Occipital lobe (tissue), 3 donors: ENCODE measurements at places on chromosomes 12 and 14.
A peak's percentile ranks its signal among the peaks of the same experiment; 100 is the strongest.

- no peak for DNase-seq
Observed at GRCh38 chr14:62126879-62127478, 364.8 kb downstream of the SNAPC1 start.

GRCh38 chr12:80193865-80194264 is 94.5 kb downstream of the OTOGL start:
- DNase-seq, result no peak

DNA sequence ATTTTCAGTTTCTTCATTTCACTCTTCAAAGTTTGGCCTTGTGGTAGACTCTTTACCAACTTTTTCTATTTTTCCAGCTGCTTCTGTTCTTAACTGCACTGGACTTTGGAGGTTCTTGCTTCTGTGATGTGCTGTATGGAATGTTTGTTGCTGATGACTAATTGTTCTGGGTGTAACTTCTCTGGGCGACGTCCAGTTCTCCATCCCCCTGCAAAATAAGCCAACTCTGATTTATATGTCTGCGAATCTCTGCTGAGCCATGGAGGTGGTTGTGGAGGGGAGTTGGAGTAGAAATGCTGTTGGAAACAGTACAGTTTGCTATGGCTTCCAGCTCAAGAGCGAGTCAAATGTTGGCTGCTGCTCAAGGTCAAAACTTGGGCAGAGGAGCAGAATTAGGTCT is 113.9 kb upstream of the DYRK2 start:
- no peak for DNase-seq

DNA sequence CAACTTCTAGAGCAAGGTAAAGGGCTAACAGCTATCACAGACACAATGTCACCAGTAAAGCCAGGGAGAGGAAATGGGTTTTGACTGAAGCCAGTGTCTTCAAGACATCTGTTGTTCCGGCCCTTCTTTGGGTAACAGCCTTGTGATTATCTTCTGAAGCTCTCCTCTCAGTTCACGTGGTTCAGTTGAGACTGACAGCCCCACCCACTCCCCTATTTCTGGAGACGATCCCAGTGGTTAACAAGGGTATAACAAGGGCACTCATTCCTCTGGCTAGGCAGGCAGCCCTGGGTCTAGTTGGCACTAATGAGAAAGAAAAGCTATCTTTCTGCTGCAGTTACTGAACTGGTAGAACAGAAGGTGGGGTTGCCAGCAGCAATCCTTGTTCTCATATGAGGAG is 6.9 kb downstream of the GNPTAB start:
- DNase-seq, result peak; percentile 25

DNA sequence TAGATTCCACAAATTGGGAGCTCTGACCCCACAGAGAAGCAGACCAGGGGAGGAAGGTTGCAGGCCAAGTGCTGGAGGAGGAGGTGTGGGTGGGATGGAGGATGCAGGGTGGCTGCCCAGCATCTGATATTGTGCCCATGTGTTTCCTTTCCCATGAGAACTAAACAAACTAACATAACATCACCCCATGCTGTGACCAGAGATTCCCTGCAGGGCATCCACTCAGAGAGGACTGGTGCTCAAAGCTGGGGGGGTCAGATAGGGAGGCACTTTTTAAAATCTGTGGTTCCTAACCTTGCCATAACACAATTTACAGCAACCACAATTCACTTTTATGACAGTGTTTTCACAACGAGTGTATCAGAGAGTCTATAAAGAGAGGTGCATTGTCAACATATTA is 1277.6 kb downstream of the AACS start:
- DNase-seq, result no peak

- peak; percentile 12 for DNase-seq
Observed at GRCh38 chr12:22971247-22971646, 346.3 kb downstream of the ETNK1 start.

DNA sequence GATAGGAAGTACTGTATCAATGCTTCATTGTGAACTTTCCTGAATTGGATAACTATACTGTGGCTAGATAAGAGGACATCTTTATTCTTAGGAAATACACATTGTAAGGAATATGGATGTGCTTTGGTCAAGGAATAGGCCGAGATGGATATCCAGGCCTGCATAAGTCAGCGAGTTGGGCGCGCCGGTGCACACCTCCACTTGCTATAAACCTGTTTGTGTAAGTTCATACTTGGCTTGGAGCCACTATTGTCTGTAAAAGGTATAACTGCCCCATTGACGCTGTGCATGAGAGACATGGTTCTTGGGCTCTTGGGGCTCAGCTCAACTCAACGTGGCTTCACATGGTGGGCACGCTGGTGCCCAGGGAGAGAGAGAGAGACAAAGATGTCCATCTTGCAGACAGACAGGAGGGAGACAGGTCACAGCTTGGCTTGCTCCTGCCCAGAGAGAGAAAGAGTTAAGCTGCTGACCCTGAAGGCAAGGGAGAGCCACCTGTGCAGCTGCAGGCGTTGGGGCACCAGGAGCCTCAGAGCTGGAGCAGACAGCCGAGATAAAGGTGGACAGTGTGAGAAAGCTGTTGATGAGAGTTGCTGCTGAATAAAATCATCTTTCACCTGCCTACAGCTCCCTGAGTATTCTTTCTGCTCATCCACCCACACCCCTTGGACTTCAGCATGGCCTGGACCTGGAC is 34.1 kb upstream of the COCH start:
- no peak for DNase-seq

GRCh38 chr12:118982984-118983761 is 1.8 kb downstream of the SRRM4 start:
- no peak for DNase-seq

DNA sequence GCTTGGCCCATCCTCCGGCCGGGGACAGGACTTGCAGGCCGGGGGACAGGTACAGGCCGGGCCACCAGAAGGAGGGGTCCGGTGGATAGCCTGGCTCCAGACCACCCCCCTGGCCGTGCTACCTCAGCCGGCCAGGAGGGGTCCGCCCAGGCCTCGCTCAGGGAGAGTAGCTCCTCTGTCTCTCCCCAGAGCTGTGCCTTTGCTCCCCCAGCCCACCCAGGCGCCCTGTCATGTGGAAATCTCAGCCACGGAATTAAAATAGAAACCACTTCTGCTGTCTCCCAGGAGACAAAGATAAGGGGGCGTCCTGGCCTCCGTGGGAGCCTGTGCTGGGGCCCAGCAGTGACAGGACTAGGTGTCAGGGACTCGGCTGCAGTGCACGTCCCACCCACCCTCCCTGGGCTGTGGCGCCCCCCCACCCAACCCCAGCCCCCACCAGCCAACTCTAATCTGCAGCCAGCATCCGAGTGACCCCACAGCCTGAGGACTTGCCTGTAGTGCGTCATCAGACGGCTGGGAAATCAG is 3.3 kb upstream of the CRIP2 start:
- DNase-seq, result no peak

DNA sequence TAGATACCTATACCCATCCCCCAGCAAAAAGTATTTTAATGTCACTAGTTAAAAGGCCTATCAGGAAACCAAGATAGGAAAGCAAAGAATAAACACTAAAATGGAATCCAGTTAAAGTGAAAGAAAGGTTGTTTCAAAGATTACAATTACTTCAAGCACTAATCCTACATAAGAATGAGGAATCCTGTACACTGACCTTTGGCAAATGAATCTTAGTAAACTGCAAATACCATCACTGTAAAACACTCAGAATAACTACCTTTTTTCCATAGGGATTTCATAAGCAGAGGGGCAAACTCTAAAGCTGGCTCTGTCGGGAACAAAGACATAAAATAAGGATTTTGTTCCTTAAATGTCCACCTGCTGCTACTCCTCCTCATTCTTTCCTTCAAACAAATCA is 25.9 kb downstream of the CEP83 start:
- DNase-seq, result no peak

GRCh38 chr12:51059086-51059485 is 11.0 kb downstream of the LETMD1 start:
- no peak for DNase-seq

- DNase-seq, result no peak
Observed at GRCh38 chr14:94372021-94372605, 16.3 kb downstream of the SERPINA1 start.

- no peak for DNase-seq
Observed at GRCh38 chr12:95881331-95881955, 22.7 kb downstream of the SNRPF start.

DNA sequence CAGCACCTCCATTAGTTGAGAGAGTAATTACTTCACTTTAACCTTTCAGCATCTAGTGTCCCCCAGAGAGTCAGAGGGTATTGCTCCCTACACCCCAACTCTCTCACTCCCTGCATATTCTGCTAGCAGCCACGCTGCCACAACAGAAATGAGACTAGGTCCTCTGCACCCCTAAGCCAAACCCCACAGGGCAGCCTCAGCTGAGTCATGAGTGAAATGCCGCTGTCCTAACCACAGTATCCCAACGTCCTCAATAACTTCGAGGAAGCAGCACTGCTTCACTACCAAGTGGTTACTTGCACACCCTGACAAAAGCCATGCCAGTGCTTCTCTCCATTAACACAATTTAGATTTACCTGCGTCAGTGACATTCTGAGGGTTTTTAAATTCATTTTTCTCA is 6.9 kb upstream of the LYZ start:
- no peak for DNase-seq

DNA sequence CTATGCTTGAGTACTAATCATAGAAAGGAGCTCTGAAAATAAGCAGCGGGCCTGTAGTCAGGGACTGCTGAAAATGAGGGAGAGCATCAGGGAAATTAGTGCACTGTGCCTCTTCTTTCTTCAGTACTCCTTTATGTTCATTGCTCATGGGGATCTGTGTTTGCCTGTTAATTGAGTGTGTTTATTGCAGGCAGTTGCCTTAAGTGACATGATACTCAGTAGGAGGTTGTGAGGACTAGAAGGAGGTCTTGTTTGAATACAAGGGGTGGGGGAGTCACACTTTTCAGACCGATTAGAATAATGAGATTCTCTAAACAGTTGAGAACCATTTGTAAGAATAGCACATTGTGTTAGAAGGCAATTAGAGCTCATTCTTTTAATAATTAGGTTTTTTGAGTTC is 102.6 kb upstream of the SLCO1C1 start:
- DNase-seq, result no peak

- DNase-seq, result no peak
Observed at GRCh38 chr12:101889211-101889752, 11.9 kb downstream of the DRAM1 start.

- no peak for DNase-seq
Observed at GRCh38 chr12:124040291-124040690, 67.3 kb downstream of the ZNF664 start.

DNA sequence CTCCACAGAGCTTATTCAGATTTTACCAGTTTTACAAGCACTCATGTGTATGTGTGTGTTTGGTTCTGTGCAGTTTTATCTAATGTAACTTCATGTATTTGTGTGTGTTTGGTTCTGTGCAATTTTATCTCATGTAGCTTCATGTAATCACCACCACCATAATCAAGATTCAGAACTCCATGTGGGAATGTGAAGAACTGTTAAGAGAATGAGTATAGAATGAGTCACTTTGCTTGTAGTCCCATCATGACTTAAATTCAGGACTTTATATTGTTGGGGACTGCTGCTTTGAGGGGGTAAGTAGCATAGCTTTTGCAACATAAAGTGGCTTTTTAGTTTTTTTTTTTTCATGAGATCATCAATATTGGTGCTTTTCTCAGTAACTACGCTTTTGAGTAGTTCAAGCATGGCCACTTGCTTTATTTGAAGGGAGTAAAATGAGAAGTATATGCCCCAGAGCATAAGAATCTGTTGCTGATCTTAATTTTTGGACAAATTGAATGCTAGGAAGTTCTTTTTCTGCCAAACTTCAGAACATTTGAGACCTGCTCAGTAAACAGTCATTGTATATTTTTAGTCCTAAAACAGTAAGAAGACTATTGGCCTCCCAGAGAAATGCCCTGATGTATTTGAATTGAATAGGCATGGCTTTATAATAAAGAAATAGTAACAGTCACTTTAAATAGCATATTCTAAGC is 28.8 kb downstream of the PROX2 start:
- DNase-seq, result no peak

DNA sequence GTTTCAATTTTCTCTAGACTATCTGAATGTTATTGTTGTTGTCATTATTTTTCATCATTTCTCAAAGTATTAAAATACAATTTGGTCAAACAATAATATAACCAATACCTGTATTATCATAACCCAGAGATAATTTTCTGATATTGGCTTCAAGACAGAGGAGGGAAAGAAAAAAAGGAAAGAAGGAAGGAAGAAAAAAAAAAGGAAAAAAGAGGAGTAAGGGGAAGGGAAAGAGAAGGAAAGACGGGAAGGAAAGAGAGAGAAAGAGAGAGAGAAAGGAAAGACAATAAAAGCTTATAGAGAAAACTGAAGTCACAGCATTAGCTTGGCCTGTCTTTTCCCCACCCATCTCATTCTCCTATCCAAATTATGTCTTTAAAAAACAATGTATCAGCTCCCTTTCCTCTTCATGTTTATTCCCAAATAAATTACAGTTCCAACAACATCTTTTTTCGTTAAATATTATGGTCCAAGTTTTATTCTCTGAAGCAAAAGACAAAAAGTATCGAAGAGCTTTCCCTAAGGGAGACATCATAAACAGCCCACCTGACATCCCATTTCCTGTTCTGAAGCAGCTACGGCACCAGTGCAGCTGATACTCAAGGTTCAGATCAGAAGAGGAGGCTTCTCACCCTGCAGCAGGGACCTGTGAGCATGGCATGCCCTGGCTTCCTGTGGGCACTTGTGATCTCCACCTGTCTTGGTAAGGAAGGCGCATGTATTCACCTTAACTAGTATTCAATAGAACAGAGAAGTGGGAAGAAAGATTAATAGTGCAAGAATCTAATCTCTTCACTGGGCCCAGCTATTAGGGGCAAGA is 308.3 kb downstream of the DAD1 start:
- DNase-seq, result no peak

DNA sequence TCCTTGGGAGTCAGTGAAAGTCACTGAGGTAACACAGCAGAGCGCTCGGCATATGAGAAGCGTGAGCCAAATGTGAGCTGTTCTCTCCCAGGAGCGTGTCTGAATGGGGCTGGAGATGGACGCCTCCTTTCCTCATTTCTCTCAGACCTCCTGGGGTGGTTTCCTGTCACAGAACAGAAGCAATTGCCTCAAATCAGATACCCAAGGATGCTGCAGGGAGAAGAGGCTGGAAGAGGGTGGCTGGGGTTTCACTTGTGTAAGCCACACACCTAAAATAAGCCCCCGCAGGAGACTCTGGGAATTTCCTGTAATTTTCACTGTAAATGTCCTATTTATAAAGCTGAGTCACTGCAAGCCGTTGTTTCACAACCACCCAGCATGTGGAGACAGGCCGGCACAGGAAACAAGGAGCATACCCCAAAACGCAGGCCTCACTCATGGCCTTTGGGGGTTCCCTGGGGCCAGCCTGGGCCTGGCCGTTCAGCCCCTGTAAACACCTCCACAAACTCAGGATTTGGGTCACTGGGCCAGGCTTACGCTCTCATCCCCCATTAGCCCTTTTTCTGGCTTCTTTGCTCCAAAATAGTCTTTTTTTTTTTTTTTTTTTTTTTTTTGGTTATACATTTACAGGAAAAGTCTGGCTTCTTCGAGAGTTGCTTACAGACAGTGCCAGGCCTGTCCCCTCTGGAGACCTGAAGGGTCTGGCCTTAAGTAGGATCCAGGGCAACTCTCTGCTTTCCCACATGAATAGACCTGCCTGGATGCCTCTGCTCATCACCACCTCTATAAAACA is 55.3 kb downstream of the VCPKMT start:
- peak; percentile 31 for DNase-seq

- peak; percentile 97 for DNase-seq
Observed at GRCh38 chr12:118135788-118136558, at the start of gene PEBP1. Gene PEBP1, plus strand, starts transcription at chr12:118136124. Its CDS starts 86 bp downstream, at chr12:118136210.
